ENCODE measurements at places on chromosomes 16 and 17.

- no peak for DNase-seq
Observed at GRCh38 chr17:2418572-2418971, 17.7 kb upstream of the MNT start.

DNA sequence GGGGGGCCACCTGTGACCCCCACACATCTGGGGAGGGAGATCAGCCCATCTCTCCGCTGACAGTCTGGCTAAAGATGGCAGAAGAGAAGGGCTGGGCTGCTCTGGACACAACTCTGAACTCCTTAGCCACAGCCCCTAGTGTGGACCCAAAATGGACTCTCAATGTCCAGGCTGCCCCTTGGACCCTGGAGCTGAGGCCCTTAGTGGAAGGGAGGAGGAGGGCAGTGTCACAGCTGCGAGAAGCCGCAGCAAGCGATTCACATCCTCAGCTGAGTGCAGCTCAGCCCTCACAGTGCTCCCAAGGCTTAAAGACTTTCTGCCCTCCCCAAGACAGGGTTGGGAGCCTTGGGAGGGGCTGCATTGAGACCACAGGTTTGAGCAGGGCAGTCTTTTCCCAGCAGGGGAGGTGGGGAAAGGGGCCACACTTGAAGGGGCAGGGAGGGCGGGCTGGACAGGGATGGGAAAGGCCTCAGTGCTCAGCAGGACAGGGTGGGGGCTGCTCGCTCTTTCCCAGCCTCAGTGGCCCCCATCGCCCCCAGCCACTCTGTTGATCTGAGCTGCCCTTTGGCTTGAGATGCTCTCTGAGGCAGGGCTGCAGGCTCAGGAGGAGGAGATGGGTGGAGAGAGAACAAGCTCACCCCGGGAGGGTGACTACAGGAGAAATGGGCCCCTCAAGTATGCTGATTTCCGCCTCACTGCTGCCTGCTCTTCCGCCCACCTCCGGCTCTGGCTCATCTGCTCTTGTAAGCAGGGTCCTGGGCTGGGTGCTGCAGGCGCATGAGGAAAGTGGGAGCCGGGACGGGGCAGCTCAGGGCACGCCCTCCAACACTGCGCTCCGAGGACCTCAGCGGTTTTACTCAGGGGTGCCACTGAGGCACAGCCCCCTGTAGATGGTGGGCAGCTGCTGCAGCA, 50.9 kb upstream of the MTSS2 start:
- DNase-seq, result peak; percentile 72

- DNase-seq, result no peak
Observed at GRCh38 chr17:44785921-44786320, 27.1 kb downstream of the ADAM11 start.

- no peak for DNase-seq
Observed at GRCh38 chr17:51642029-51642428, 381.7 kb downstream of the UTP18 start.

DNA sequence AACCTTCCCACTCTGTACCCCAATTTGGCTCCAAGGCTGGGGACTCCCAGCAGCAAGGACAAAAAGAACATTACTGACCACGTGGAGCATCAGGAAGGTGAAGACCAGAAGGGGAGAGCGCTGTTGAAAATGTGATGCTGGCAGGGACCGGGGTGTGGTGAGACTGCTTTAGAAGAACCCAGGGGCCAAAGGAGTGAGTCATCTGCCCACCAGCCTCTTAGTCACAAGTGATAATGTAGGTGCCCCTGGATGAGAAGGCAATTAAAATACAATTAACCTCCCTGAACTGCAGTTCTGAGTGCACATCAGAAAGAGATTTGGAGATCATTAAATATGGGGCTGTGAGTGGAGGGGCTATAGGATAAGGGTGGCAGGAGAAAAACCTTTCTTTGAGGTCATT, 366.6 kb upstream of the CCL2 start:
- DNase-seq, result no peak

All from activated CD8-positive, alpha-beta memory T cell treated with anti-CD3 and anti-CD28 coated beads, Interleukin-2, amount 50 U/mL, for 48 hours (primary cell).